Activated T-helper 1 cell treated with anti-CD3 and anti-CD28 coated beads, Interleukin-2, amount 50 U/mL, for 16 hours (primary cell): ENCODE measurements at places on chromosomes 3 and 15.

GRCh38 chr3:107395066-107395465, 17.8 kb downstream of the CCDC54 start:
- no peak for DNase-seq

- DNase-seq: no peak
Observed at GRCh38 chr3:149245738-149246451, 24.3 kb upstream of the CP start.

- DNase-seq: no peak
Observed at GRCh38 chr3:72538070-72538745, 310.0 kb downstream of the SHQ1 start.

DNA sequence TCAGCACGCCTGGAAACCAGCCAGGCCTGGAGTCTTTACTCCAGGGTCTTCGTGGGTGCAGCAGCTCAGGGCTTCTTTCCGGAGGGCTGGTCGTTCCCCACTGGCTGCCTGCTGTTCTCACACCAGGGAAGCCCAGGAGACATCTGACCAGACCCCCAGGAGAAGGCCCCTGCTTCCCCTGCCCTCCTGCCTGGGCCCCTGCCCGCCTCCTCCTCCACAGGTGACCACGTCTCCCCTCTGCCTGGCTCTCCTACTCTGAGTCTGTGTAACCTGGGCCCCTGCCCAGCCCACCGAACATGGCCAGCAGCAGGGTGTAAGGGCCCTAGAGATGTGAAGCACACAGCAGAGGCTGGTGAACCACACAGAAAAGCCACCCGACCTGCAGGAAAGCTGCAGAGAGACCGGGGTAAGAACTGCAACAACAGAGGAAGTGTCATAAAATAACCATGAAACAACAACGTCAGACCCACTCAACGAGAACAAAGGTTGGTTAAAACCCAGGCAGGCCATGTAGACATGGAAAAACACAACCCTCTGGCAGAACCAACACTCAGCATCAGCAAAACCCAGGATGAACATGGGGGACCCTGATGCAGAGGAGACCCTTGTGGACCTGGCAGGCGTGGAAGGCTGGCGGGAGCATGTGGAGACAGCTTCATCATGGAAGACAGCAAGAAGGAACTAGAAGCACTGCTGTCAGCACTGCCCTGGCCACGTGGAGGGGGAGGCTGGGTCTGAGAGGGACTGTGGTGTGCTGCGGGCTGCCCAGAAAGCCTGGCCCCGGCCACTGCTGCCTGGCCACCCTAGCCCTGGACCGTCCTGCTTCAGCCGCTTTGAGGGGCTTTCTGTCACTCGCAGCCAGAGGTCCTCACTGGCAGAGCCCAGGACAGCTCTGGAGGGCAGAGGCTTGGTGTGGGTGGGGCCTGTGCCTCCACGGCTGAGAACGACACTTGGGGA, 20.4 kb downstream of the UROC1 start:
- no peak for DNase-seq

DNA sequence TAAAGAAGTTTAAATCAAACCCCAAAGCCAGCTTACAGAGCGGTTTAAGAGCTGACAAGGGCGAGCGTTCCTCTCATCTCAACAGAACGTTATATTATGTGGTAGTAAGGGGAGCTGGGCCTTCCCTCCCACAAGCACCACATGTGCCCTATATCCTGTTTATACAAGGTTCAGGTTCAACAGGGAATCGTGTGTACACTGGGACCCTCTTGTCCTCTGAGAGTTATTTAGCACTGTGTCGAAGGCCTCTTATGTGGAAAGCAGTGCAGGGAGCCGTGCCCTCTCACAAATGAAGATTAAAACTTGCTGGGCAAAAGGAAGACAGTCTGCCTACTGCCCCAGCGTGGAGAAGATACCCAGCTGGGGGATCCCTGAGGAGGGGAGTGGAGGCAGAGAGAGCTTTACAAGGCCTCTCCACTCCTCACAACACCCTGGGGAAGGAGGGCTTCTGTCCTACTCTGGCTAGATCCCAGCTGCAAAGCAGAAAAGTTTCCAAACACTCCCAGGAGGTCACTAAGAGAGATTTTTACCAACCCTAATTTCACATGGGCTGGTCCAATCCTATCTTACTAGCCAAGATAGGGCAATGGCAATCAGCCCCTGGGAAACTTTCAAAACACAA, 2.9 kb downstream of the TLE3 start:
- DNase-seq: no peak

- DNase-seq: no peak
Observed at GRCh38 chr3:72273615-72274014, 488.7 kb upstream of the PROK2 start.

GRCh38 chr3:44516230-44516629, 38.8 kb upstream of the ZNF445 start:
- no peak for DNase-seq

DNA sequence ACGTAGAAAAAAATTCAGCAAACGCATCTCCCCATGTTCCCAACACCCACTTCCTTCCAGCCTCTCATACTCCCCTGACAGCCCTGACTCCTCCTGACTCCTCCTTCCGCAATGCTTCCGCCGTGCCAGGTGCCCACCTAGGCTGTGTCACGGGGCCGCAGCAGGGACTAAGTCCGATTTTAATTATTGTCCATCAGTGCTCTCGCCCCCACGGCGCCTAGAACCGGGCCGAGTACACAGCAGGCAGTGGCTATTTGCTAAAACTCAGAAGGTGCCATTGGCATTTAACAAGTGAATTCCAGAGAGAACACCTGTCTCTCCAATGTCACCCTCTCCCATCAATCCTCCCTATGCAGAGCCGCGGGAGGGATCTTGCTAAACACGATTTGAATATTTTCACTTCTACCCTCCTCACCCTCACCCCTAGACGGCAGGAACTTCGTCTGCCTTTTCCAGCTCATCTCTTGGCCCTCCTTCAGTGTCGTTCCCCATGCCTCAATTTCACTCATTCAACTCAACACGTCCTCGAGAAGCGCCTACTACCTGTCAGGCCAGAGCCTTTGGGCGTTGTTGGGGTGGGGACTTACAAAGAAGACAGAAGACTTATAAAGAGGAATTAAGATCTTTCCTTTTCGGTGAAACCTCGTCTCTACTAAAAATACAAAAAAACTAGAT, 11.5 kb upstream of the SHF start:
- peak; percentile 15 for DNase-seq

DNA sequence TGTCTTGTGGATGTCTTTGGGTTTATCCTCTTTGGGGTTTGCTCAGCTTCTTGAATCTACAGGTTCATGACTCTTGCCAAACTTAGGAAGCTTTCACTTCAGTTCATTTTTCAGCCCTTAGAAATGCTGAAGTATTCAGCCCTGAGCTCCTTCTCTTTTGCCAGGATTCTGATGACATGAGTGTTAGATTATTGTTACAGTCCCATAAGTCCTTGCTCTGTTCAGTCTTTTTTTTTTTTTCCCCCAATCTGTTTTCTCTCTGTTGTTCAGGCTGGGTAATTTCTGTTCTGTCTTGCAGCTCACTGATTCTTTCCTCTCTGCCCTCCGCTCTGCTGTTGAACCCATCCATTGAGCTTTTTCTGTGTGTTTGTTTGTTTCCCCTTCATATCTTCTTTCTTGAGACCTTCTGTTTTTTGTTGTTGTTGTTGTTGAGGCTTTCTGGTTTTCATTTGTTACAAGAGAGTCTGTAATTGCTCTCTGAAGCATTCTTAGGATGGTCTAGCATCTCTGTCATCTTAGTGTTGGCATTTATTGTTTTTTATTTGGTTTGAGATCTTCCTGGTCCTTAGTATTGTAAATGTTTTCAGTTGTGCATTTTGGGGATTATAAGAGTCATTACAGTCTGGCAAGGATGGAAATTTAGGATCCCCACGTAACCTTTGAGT, 18.4 kb downstream of the LRCH3 start:
- DNase-seq: no peak

GRCh38 chr3:178982137-178982536, 89.5 kb downstream of the ZMAT3 start:
- no peak for DNase-seq

DNA sequence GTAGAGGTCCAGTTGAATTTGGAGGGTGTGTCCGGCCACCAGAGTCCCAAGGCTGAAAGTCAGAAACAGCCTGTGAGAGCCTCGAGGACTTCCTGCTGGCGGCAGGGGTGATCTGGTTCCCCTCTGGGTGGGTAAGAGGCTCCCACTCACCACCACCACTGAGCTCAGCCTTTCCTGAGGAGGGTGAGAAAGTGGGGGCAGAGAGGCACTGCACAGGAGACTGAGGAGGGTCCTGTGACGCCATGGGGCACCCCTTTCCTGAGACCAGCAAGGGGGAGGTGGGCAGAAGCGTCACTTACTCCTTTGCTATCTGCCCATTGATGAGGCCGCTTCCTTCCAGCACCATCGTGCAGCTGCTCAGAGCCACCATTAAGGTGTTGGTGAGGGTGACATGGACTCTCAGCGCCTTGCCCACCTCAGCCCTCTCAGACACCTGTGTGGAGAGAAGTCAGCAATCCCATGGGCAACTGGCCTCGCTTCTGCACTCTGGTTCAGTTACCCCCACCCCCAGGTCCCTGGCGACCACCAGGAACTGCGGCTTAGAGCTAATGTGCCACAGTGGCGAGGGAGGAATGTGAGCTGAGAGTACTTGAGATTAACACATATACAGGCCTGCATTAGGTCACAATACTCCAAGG, 10.0 kb upstream of the TGM5 start:
- no peak for DNase-seq

- DNase-seq: no peak
Observed at GRCh38 chr3:164377466-164377865, 700.8 kb downstream of the SI start.

GRCh38 chr15:68220967-68221366, 8.6 kb downstream of the CLN6 start:
- no peak for DNase-seq

DNA sequence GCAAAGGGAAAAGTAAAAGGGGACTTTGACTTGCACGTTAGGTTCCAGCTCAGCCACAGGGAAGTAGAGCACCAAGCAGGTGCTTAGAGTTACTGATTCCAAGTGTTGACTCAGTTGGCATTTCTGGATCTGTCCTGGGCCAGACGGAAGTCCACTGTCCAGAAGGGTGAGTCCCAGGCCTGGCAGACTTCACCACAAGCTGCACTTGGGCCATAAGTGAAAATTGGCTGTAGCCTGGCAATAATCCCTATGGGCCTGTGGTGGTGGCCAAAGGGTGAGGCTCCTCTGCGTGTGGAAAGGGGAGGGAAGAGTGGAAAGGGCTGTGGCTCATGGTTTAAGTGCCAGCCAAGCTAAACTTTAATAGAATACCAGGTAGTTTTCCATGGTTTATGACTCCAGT, 121.5 kb downstream of the DTWD1 start:
- no peak for DNase-seq

GRCh38 chr15:66070220-66070934, 183.2 kb downstream of the MEGF11 start:
- DNase-seq: no peak

DNA sequence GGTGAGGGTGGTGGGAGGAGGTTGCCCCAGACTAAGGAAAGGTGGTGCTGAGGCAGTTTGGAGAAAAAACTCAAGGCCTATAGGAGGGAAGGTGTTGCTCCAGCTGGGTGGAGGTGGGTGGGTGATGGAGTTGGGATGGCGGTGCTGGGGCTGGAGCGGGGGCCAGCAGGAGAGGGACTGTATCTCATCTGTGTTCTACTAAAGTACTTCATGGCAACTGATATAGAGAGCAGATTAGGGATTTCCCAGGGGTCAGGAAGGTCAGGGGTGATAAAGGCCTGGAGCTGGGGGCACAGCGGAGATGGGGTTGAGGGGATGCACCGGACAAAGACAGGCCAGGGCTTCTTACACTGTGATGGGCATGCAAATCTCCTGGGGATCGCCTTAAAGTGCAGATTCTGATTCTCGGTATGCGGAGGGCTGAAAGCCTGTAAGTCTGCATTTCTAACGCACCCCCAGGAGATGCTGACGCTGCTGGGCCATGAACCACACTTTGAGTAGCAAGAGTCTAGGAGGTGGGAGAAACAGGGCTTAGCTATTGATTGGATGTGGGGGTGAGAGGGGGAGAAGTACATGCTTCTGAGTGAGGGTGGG, 4.2 kb downstream of the KLHL40 start:
- DNase-seq: no peak

DNA sequence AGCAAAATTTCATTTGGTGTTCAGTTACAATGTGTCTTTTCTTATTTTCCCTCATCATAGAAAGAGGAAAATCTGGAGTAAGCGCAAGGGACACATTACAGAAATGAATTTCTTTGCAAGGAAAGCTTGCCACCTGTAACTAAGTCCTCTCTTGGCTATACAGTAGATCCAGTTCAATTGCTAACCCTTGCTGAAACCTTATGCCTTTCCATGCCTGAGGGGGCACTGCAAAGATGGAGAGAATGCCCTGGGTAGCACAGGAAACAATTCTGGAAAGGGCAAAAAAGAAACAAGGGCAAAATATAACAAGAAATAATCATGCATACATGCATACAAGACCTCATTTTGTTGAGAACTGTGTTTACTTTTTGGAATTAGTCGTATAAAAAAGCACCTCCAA, 4.3 kb downstream of the CADM2 start:
- DNase-seq: no peak

GRCh38 chr15:35986191-35986721, 440.3 kb upstream of the DPH6 start:
- no peak for DNase-seq

- no peak for DNase-seq
Observed at GRCh38 chr15:96354731-96355567, 24.4 kb downstream of the NR2F2 start.

GRCh38 chr15:53559364-53560277, 199.8 kb downstream of the WDR72 start:
- no peak for DNase-seq

GRCh38 chr3:184355261-184356040, 6.0 kb downstream of the CLCN2 start:
- DNase-seq: no peak

GRCh38 chr3:9912294-9912935, 4.5 kb upstream of the IL17RC start:
- DNase-seq: no peak

GRCh38 chr15:72706266-72706665, 20.3 kb downstream of the BBS4 start:
- no peak for DNase-seq

GRCh38 chr3:66018057-66019033, 20.4 kb downstream of the MAGI1 start:
- DNase-seq: no peak

GRCh38 chr3:78977073-78977472, 790.7 kb downstream of the ROBO1 start:
- DNase-seq: no peak

DNA sequence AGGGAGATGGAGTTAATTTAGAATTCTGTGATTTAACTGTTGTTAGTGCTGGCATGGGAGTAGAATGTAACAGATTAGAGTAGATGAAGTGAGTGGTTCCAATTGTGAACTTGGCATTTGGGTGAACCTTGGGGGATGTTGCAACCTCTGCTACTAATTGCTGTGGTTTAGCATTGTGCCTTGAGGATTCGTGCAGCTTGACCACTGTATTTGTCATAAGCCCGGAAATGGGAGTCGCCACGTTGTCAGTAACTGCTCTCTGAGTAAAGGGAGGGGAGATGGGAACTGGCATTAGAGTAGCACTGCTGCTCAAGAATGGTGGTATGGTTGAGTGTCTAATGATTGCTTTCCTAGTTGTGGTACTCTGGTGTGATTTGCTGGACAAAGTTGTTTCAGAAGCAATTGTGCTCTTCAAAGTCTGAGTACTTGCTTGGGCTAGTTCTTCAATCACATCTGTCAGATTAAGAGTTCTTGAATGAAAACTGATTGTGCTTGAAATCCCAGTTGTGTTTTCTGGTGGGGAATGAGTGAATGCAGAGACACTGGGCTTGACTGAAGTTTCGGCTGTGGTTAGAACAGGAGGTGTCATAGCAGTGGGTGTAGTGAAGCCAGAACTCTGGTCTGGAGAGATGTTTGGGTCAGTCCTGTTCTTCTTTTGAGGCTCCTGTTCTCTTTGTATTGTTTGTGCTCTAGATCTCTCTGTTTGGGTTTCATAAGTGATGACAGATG, 15.4 kb downstream of the IGSF10 start:
- DNase-seq: no peak
